Glutamatergic neuron (in vitro differentiated cells): ENCODE measurements at places on chromosomes 12 and 14.

DNA sequence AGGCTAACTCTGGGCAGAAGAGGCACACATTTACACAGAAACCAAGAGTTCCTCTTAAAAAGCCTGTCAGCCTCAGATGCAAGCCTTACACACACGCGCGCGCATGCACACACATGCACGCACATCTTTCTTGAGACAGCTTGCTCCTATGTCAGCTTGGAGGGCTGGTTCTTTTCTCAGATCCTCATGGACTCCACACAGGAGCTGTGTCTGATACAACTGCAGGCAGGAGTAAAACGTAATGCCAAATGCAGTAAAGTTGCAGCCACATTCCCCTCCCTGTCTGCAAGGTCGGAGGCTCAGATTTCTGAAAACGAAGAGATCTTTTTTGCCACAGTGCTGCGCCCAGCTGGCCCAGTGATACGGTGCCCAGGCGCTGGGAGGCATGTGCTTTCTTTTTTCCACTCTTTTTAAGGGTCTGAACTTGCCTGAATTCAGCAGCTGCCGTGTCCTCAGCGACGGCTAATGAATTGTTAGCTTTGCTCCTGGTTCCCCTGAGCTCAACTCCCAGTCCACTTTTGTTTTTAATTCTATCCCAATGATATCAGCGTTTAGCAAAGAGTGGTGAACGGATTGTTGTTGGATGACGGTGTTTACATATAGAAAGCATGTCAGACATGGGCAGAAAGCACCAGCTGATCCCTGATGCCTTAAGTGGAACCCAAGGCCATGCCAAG lies 72.9 kb upstream of the FOXN3 start:
- peaks cover 49% of the 10 kb centered on the region for H3K4me1 ChIP-seq
- peak overlapping the region; percentile 79 for H3K27ac ChIP-seq
- H3K36me3 ChIP-seq: peaks cover 5% of the 10 kb centered on the region
- H3K27me3 ChIP-seq: peaks cover 5% of the 10 kb centered on the region

DNA sequence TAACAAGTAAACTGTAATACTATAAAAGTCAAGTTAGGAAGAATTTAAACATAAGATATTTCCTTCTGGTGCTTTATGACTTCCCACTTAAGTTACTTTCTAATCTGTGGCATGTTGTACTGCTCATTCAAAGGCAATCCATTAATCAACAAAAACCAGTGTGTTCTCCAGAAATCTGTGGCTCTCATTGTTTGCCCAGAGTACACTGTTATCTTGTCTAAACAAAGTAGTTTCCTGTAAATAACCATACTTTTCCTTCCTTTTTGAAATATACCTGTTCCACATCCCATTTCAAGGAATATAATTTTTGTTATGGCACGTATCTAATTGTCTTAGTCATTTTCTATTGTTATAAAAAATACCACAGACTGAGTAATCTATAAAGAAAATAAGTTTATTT lies 184.1 kb downstream of the CCER1 start:
- no peaks in the 10 kb centered on the region for H3K36me3 ChIP-seq
- no peak overlapping the region for H3K27ac ChIP-seq
- DNase-seq: no peak
- H3K27me3 ChIP-seq: no peaks in the 10 kb centered on the region
- no peaks in the 10 kb centered on the region for H3K4me1 ChIP-seq

- no peaks in the 10 kb centered on the region for H3K36me3 ChIP-seq
- H3K27me3 ChIP-seq: no peaks in the 10 kb centered on the region
These were observed 62.3 kb upstream of the EGLN3 start for GRCh38 chr14:34012978-34013720.

DNA sequence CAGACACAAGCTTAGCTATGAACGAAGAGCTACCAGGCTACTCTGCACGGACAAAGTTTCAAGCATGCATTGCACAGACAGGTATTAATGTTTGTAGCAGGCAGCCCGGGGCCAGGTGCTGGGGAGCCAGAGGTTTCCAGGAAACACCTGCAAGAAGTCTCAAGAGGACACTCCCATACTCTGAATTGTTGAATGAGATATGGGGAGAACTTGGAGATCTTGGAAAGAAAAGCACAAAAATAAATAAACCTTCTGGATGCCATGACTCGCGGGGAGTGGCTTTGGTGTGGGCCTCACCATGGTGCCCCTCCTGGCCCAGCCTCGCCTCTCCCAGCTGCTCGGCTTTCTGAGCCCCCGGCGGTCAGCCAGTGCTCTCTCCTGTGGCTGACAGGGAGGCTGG lies 186.8 kb downstream of the TTC7B start:
- H3K27ac ChIP-seq: no peak overlapping the region
- H3K27me3 ChIP-seq: peaks cover 2% of the 10 kb centered on the region
- DNase-seq: no peak
- H3K4me3 ChIP-seq: no peak overlapping the region
- peaks cover 20% of the 10 kb centered on the region for H3K4me1 ChIP-seq
- no peaks in the 10 kb centered on the region for H3K36me3 ChIP-seq

GRCh38 chr14:72742118-72742837 lies 151.6 kb downstream of the DPF3 start:
- H3K27me3 ChIP-seq: no peaks in the 10 kb centered on the region
- DNase-seq: no peak
- peaks cover 14% of the 10 kb centered on the region for H3K4me1 ChIP-seq
- no peak overlapping the region for H3K4me3 ChIP-seq
- peaks cover 11% of the 10 kb centered on the region for H3K36me3 ChIP-seq
- H3K27ac ChIP-seq: no peak overlapping the region

- H3K27ac ChIP-seq: no peak overlapping the region
- peaks cover 8% of the 10 kb centered on the region for H3K27me3 ChIP-seq
These were observed 10.2 kb downstream of the BAG5 start for GRCh38 chr14:103552011-103552845.

- H3K27ac ChIP-seq: no peak overlapping the region
- peak; percentile 58 for DNase-seq
- H3K27me3 ChIP-seq: peaks cover 1% of the 10 kb centered on the region
- H3K4me1 ChIP-seq: no peaks in the 10 kb centered on the region
These were observed 74.6 kb upstream of the MYF6 start for GRCh38 chr12:80632835-80633234.

GRCh38 chr14:92985521-92985920 lies 62.6 kb downstream of the CHGA start:
- no peak overlapping the region for H3K27ac ChIP-seq
- peaks cover 11% of the 10 kb centered on the region for H3K27me3 ChIP-seq
- no peak overlapping the region for H3K4me3 ChIP-seq
- H3K4me1 ChIP-seq: peaks cover 27% of the 10 kb centered on the region
- peaks cover 11% of the 10 kb centered on the region for H3K36me3 ChIP-seq
